Stimulated activated CD4-positive, alpha-beta T cell treated with anti-CD3 and anti-CD28 coated beads, TNF-alpha, amount 100 ng/mL, for 4 hours (primary cell): ENCODE measurements at places on chromosomes 1 and 21.

DNA sequence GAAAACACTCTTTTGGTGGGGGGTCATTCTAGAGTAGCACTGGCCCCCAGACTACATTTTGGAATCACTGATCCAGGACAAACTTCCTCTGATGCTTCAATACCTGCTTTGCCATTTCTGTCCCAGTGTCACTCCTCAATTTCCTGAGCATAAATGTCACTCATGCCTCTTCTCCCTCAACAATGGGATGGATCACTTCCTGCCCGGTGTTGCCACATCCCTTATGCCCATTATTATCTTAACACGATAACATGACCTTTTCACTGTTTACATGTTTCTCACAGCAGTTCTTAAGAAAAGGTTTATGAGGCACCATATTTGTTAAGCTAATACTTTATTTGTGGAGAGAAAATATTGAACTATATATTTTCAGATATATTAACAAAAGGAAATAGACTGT is 3.9 kb upstream of the ITLN1 start:
- DNase-seq = no peak

DNA sequence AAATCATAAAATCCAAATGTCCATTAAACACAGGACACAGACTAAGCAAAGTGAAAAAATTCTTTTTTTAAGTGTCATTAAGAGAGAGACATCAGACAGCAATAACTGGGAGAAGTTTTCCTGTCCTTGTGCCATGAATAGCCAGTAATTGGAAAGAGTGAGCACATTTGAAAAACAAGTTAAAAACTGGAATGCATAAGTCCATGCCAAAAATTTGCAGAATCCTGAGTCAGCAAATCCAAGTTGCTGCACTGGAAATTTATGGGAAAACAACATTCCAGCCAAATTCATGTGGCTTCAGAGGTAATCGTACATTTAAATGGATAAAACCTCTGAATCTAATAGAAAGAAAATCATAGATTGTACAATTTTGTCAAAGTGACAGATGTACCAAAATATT is 291.4 kb downstream of the LRRC40 start:
- no peak for DNase-seq

- DNase-seq = no peak
Measured at GRCh38 chr1:30748699-30749401, 8.7 kb downstream of the LAPTM5 start.

GRCh38 chr1:232806186-232806510 is 932 bp downstream of the MAP10 start:
- no peak for DNase-seq

DNA sequence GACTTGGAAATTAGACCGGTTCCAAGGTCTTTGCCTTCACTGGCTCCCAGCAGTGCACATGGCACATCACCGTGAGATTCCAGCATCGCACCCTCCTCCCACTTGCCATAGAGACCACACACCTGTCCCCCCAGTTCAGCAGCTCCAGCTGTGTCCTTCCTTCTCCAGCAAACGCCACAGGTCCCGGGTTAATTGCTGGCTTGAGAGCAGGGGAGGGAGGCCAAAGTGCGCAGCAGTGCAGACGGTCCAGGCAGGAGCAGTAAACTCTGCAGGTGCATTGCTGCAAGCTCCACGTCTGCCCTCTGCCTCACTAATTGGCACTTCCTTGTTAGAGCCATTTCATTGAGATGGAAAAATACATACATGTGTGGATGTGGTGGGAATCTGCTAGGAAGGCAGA is 65.3 kb downstream of the KLHDC7A start:
- DNase-seq = no peak

- DNase-seq = no peak
Measured at GRCh38 chr1:165816826-165817497, 10.5 kb upstream of the UCK2 start.

GRCh38 chr1:58468612-58469011 is 77.9 kb downstream of the OMA1 start:
- DNase-seq = no peak

- no peak for DNase-seq
Measured at GRCh38 chr1:46041551-46041950, 90.9 kb downstream of the PIK3R3 start.

- no peak for DNase-seq
Measured at GRCh38 chr1:11207898-11208611, 18.9 kb downstream of the ANGPTL7 start.

DNA sequence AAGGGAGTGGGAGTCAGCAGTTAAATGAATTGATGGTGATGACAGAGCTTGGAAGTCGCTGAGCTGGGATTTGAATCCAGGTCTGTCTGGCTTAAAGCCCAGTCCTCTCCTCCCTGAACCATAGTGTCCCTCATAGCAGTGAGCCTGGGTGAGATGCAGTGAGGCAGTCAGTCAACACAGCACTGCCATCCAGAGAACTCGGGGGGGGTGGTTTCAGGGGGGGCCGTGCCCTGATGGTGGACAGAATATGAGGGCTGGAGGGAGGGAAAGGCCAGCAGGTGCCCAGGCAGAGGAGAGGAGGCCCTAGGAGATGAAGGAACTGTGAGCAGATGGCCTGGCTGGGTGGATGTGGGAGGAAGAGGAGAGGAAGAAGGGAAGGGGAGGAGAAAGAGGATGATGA is 405.6 kb downstream of the PTPRU start:
- DNase-seq = no peak

- no peak for DNase-seq
Measured at GRCh38 chr21:29430576-29430975, 131.9 kb downstream of the BACH1 start.

- no peak for DNase-seq
Measured at GRCh38 chr1:6104631-6105030, 58.9 kb downstream of the KCNAB2 start.

DNA sequence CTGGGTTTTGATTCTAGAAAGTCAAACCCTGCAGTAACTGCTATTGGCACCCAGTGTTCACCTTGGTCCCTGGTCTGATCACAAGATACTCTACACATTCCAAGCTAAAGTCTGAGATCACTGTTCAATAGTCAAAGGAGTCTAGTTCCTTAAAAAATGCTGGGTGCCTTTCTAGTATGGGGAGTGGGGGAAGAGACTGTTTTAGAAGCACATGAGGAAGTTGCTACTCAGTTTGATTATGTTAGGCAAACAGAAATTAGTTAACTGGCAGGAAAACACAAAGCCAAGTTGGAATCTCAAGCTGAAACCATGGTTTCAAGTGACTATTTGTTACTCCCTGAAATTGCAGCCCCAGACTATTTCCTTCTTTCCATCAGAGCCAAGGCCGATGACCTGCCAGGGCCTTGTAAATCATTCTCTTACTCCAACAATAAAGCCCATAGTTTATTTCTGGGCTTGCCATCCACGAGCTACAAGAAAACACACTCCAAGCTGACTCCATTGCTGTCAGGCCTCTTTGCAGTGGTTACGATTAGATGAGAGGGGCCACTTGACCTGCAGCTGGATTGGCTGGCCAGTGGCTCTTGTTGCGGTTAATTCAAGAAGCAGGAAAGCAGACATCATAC is 21.1 kb upstream of the VTCN1 start:
- no peak for DNase-seq

DNA sequence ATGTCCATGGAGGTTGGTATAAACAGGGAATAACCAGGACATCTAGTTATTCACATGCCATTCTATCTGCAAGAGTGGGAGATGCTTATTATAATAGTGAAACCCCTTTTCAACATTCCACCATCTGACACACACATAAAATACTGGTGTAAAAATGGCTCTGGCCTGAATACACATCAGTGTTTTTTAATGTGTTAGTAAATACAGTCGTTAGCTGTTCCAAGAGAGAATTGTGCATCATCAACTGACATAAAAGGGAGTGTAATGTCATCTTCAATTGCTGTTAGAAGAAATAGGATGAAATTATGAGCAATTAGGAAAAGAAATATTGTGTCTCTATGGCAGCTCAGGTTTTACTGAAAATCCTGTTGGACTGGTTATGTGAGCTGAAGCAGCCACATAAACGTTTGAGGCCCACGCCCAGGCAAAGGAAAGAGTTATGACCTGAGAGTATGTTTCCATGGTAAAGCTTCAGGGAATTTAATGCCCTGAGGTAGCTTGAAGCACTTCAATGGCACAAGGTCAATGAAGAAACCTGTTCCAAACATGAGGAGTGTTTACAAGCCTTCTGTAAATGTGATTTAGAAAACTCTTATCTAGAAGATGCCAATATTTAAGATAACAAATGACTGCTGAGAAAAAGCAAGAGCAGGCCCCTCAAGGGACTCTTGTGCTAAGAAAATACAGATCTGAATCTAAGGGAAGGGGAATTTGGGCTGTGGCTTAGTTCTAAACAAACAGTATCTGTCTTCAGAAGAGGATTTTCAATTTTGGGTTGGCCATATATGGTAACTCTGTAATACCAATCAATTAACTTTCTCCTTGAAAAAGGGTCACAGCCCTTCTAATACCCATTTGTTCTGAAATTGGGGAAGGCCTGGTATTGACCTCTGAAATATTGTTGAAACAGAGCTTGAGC is 384.3 kb downstream of the SEC16B start:
- DNase-seq = no peak

DNA sequence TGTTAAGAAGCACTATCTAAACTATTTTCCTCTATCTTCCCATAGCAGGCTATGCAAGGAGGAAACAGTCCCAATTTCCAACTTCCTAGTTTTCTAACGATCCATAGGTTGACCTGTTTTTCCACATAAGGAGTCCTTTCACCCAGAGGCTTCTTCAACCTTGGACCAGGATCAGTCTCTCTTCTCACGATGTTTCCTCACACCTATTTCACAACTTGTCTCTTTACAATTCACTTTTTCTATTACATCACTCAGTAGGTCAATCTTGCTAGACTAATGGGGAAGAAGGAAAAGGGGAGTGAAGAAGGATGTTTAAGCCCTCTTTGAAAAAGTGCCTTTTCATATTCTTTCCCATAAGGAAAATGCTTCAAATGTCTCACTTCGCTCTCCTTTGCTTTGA is 15.9 kb downstream of the PALMD start:
- no peak for DNase-seq

DNA sequence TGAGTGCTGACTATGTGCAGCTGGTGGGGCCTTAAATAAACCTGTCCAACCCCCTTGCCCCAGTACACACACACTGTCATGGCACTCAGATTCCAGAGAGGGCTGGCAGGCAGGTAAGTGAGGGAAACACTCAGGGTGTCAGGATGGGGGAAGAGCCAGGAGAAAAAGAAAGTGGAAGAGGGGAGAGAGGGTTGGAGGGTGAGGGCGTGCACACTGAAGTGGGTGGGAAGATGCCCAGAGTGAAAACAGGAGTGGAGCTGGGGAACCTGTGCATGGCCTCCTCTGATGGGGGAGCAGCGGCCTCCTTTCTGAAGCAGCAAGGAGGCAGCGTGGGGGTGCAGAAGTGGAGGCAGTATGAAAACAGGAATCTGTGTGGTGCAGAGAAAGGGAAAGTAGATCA is 160.6 kb upstream of the JUN start:
- no peak for DNase-seq

GRCh38 chr1:207418351-207418750 is 35.8 kb upstream of the CR2 start:
- DNase-seq = no peak

DNA sequence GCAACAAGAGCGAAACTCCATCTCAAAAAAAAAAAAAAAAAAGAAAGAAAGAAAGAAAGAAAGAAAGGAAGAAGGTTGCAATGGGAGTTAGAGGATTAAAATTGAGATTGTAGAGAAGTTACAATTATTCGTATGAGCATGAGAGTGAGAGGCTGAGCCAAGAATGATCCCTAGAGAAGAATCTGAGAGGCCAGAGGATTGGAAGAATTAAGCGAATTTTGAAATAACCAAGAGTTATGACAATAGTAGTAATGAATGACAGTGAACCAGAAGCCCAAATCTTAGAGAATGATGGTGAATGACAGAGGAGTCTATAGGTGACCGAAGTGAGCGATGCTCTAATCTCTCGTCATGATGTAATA is 369 bp upstream of the ZYG11B start:
- DNase-seq = no peak

GRCh38 chr1:37360011-37360410 is 114.4 kb upstream of the ZC3H12A start:
- no peak for DNase-seq

DNA sequence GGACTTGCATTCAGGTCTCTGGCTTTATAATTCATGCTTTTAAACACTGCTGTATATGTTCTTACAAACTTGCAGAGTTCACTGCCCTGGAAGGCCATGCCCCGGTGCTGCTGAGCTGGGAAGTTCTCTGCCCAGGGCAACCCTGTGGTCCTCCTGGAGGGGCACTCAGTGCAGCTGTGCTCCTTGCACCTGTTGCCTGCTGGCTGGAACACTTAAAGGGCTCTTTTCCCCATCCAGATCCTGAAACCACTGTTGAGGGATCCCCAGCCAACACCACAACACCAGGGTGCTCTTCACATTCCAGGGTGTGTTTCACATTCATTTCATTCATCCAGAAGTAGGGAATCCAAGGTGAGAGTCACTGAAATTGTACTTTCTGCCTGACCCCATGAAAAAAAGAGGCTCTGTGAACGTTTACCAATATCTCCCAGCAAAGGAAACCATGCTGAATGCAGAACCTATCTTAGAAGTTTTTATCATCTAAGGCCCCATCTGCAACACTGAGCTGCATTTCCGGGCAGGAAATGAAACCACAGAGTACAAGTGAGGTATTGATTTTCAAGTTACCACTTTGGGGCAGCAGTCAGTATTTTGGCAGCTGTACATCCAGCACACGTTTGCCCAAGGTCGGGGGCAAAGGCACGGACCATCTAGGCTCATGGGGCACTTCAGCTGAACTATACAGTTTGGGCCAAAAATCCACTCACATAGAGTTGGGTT is 16.4 kb upstream of the KIAA0040 start:
- no peak for DNase-seq

- DNase-seq = no peak
Measured at GRCh38 chr21:38037416-38037815, 121.2 kb upstream of the KCNJ6 start.

GRCh38 chr1:179205284-179205683 is 24.2 kb downstream of the ABL2 start:
- no peak for DNase-seq

GRCh38 chr1:229694053-229694693 is 68.1 kb downstream of the URB2 start:
- no peak for DNase-seq

DNA sequence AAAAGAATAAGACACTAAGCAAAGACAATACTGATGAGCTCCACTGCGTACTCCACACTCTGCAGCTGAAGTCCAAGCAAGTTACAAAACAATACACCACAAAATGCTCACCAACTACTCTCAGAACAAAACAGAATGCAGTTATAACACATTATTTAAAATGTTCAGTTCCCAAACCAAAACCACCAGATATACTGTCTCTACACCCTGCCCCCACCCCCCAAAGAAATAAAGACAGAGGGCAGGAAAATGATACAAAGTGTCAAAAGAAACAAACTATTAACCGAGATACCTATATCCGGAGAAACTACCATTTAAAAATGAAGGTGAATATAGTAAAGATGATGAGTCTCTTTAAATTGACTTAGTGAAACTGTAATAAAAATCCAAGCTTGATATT is 623.0 kb downstream of the KIF26B start:
- DNase-seq = no peak
